ENCODE measurements at places on chromosomes 2 and 18.

GRCh38 chr2:26838121-26838906 lies 9.6 kb upstream of the DPYSL5 start:
- DNase-seq = peak; percentile 47

- DNase-seq = no peak
Observed at GRCh38 chr2:44934983-44935728, 6.3 kb upstream of the SIX3 start.

- DNase-seq = peak; percentile 54
Observed at GRCh38 chr2:48551548-48551947, 21.6 kb downstream of the STON1 start.

- DNase-seq = peak; percentile 19
Observed at GRCh38 chr18:13387855-13388548, 169.4 kb downstream of the LDLRAD4 start.

DNA sequence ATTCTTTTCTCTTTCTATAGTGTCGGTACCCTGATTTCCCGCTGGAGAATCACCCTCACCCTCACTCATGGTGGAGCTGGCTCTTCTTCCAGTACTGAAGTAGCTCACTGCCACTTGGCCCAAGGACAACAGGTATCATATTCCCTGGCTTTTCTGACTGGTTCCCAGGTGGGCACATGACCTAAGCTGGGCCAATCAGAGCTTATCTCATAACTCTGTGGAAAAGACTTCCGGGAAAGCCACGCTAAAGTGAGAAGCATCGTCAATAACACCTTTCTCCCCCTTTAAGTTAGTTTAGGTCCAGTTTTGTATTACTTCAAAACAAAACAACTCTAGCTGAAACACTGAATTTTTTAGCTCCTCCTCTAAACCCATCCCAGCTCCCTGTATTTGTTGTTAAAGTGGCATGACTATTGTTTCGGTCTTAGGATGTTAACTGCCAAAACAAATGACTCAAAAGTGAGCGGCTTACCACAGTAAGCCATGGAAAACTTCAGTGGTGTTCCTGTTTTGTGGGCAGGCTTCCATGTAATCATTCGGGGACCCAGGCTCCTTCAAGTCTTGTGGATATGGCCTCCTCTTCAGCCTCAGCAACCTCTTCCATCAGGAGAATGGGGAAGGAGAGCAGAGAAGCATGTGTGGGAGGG lies 137.4 kb upstream of the DLX2 start:
- DNase-seq = peak; percentile 76

- no peak for DNase-seq
Observed at GRCh38 chr2:234273887-234274584, 222.8 kb downstream of the ARL4C start.

DNA sequence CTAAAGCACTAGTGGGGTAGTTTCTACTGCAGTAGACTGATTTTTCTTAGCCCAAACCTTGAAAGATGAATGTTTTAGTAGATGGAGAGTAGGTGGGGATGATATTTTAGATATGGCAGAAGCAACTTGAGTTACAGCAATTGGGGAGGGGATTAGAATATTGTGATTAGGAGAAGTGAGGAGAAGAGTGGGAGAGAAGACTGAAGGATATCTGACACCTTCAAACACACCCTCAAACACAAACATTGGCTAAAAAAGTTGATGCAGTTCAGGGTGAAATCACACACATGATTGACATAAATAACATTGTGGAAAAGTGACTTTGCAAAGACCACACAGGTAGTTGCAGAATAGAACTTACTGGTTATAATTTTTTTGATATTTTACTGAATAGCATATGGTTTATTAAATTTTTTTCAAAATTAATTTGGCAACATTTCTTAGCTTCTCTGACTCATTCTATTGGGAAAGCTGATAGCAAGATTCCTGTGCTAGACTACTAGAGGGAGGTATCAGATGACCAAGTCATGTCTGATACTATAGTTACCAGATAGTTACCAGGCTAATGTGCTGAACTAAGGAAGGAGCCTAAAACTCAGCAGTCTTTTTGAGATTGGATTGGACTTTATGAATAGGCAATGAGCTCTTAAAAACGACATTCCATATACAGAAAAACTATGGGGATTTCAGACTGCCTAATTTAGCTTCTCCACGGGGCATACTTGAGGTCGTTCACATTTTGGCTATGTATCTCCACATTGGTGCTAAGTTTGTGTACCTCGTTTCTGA lies 73.0 kb downstream of the ACTR3 start:
- peak; percentile 60 for DNase-seq

DNA sequence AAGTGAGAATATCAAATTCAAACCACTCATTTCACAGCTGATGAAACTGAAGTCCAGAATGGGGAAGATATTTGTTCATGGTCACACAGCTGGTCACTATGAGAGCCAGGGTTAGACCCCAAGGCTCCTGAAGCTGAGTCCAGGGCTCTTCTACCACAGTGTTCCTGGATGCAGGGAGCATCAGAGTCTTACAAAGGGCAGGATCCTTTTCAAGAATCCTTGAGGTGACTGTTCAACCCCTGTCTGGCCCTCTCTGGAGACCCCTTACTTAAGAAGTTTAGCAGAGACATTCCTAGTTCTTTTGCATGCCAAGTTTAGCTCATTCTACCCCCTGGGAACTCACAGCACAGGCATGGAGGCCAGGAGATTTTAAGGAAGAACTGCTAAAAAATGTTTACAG lies 15.7 kb downstream of the PROKR1 start:
- no peak for DNase-seq

DNA sequence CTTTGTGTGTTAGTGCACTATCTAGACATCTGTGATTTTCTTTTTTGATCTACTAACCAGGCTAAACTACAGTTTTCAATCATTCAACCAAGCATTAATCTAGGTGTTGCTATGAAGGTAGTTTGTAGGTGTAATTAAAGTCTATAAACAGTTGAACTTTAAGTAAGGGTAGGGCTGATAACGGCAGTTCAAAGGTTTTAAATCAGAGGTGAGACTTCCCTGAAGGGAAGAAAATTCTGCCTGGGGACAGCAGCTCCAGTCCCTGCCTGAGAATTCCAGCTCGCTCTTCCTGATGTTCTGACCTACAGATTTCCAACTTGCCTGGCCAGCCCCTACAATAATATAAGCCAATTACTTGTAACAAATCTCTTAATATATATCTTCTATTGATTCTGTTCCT lies 663.9 kb downstream of the MBD2 start:
- no peak for DNase-seq

GRCh38 chr18:48814490-48815178 lies 136.1 kb downstream of the SMAD7 start:
- peak; percentile 23 for DNase-seq

DNA sequence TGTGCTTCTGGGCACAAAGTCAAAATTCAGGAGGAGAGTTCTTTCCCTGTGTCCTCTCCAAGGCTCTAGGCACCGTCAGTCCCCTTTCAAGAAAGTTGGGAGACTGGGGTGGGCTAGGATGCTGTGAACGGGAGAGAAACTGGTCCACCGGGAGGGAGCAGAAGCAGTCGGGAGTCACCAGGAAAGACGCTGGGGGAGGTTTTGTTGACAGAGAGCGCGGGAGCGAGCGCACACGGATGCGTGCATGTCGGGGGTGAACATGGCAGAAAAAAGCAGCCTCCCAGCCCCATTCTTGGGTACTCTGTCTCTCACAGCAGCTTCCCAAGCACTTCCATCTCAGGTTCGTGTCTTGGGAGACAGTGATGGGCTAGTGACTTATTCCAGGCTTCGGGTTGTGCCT lies 97.1 kb upstream of the PXDN start:
- DNase-seq = no peak

DNA sequence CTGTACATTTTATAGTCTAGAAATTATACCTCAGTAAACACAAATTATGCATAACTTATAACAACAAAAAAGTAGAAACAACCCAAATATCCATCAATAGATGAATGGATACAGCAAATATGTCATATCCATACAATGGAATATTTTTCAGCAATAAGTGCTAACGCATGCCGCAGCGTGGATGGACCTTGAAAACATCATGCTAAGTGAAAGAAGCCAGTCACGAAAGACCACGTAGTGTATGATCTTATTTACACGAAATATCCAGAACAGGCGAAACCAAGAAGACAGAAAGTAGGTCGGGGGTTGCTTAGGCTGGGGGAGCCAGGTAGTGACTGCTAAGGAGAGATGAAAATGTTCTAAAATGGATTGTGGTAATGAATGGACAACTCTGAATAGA lies 167.1 kb upstream of the MYCN start:
- no peak for DNase-seq

DNA sequence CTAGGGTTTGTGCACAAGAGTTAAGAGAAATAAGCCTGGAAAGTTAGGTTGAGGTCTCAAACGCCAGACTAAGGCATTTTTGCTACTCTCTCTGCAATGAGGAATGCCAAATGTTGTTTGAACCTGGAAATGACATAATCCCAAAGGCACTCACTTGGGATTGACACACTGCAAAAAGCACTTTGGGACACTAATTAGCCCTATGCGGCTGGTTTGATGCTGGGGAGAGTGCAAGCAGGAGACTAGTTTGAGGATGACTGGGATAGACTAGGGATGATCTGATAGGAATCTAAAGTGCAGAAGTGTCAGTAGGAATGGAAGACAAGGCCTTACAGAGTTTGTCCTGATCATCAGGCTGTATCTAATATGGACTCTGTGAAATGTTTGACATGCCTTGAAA lies 469.0 kb downstream of the SLC4A3 start:
- no peak for DNase-seq

DNA sequence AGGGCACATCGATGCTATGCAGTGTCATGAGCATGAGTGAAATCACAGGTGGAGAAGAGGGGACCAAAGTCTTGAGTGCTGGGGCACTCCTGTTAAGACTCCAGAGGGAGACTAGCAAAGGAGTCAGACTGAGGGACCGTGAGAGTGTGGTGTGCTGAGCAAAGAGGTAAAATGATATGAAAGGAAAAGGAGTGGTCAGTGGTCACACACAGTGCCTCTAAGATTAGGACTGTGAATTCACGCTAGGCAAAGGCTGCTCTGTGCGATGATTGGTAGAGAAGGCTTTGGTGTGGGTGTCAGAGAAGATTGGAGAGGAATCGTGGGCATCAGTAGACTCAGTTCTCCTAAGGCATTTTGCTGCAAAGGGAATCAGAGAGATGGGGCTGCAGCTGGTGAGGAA lies 12.8 kb downstream of the SOCS6 start:
- DNase-seq = no peak

- no peak for DNase-seq
Observed at GRCh38 chr2:98643496-98644100, 35.2 kb downstream of the UNC50 start.

All from astrocyte of the spinal cord (primary cell).